ENCODE measurements at places on chromosomes 3 and 15.

GRCh38 chr3:33250712-33251111, 26.5 kb upstream of the FBXL2 start:
- DNase-seq = no peak

DNA sequence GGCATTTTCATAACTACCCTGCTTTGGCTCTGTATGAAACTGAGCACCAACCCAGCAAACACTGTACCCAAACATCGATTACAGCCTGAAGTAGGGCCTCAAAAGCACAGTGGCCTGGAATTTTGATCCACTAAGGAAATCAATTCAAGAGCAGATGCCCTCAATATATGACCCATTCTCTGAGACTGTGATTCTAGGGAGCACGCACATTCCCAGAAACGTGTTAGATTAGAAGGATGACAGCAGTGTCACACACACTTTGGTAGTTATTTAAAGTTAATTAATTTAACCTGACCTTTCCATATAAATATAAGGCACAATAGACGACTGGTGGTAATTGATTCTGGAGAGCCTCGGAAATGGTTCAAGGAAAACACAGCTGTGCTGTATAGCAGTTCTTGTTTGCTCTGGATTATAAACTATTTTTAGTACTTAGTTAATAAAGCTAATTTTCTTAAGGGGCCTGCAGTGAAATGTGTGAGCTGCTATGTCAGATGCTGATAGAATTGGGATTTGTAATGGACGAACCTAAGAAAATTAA, 126.3 kb upstream of the ZNF385D start:
- DNase-seq = no peak

DNA sequence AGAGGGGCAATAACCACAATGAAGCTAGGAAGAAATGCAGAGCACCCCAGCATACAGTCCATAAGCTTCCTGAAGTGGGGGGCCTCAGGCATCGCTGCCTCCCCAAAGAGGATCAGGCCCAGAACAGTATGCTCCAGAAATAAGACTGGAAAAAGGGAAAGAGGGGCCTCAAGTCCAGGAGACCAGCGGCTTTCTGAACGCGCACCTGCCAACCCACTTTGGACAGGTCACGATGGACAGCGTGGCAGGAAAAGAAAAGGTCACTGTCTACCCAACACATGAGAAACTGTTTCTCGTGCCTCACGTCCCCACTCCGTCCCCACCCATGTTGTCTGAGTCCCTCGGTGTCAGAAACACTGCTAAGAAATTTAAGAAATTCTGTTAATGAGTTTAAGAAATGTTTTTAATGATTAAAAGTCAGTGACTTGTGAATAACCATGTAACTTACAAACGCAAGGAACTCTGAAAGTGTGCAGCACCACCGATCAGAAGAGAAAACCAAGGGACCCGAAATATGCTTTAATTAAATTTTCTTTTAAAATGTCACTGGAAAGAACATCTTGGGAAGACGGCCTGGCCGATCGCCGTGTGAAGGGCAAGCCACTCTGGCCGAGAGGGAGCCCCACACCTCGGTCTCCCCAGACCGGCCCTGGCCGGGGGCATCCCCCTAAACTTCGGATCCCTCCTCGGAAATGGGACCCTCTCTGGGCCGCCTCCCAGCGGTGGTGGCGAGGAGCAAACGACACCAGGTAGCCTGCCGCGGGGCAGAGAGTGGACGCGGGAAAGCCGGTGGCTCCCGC, 1.7 kb upstream of the PPARG start:
- no peak for DNase-seq

GRCh38 chr3:162799910-162800309, 1303.3 kb downstream of the OTOL1 start:
- no peak for DNase-seq

- no peak for DNase-seq
Measured at GRCh38 chr3:160840590-160840989, 84.6 kb downstream of the PPM1L start.

GRCh38 chr3:111351334-111351733, 190.7 kb upstream of the CD96 start:
- DNase-seq = no peak

GRCh38 chr3:140199743-140200142, 264.8 kb downstream of the CLSTN2 start:
- DNase-seq = no peak

DNA sequence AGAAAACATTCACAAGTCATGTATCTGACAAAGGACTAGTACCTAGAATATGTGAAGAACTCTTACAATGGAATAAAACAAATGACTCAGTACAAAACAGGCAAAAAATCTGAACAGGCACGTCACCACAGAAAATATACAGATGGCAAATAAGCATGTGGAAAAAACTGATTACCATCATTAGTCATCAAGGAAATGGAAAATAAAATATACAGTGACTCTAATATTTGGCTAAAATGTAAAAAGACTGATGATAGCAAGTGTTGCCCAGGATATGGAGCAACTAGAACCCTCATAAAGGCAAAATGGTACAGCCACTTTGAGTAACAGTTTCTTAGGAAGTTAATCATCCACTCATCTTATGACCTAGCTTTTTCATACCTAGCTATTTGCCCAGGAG, 95.8 kb upstream of the ABHD17C start:
- no peak for DNase-seq

DNA sequence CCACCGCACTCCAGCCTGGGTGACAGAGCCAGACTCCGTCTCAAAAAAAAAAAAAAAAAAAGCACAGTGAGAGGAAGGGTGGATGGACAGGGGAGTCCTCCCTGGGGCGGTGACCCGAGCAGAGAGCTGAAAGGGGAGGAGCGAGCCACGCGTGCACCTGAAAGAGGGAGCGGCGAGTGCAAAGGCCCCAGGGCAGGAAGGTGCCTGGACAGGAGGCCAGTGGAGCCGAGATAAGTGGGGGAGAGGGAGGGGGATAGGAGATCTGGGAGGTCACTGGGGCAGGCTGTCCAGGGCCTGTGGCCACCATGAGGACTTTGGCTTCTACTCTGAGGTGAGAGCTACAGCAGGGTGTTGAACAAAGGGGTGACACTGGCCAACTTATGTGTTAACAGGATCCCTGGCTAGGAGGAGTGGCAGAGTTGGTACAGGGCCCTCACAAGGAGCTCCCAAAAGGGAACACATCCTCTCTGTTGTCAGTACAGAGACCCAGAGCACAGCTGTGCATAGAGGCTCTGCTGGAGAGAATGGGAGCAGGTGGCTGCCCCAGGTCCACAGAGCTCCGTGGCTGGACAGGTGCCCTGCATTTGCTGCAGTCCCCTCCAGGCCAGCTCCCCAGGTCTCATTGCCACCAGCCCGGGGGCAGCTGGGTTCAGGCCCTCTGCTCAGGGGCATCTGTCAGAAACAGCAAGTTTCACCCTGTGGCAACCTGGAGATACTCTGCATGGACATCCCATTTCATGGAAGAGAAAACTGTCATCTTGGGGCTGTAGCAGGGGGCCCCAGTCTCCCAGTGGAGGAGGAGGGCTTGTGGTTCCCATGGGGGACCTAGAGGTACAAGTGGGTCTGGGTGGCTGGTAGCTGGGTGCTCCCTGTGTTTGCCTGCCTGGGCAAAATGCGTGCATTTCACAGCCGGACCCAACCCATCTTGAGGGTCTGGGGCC, 28.5 kb downstream of the FBLN2 start:
- DNase-seq = no peak

- no peak for DNase-seq
Measured at GRCh38 chr3:160124224-160124623, 101.0 kb upstream of the C3orf80 start.

DNA sequence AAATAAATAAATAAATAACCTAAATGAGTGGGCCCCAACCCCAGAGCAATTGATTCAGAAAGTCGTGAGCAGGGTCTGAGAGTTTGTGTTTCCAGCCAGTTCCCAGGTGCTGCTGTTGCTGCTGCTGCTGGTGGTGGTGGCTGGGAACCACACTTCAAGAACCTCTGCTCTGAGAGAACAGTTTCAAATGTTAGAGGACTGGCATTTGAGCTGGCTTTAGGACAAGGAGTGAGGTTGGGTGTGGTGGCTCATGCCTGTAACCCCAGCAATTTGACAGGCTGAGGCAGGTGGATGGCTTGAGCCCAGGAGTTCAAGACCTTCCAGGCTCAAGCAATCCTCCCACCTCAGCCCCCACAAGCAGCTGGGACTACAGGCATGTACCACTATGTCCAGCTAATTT, 123.1 kb upstream of the UBE2E1 start:
- no peak for DNase-seq

GRCh38 chr3:58168498-58168897, 42.3 kb downstream of the DNASE1L3 start:
- no peak for DNase-seq

GRCh38 chr3:187209491-187209890, 12.2 kb downstream of the RTP1 start:
- no peak for DNase-seq

GRCh38 chr15:90040618-90041017, 39.5 kb downstream of the ZNF710 start:
- DNase-seq = no peak

- DNase-seq = no peak
Measured at GRCh38 chr3:50473768-50474167, 29.7 kb downstream of the CACNA2D2 start.

GRCh38 chr3:146026547-146026946, 134.4 kb downstream of the PLOD2 start:
- no peak for DNase-seq

DNA sequence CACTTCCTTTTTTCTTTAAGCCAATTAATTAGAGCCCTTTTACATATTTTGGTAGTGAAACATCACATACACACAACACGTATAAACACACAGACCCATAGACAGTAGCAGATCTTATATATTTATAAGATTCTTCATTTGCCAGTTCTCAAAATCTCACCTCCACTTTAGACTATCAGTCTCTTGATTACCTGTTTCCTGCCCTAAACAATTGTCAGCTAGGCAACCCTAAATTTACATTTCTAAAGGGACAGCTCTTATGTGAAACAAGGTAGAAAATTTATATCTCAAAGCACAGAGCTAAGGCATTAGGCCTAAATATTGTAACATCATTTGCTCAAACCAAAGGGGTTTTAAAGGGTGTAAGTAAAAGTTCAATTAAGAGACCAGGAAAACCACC, 28.9 kb downstream of the SETMAR start:
- DNase-seq = no peak

- no peak for DNase-seq
Measured at GRCh38 chr3:125965505-125965904, 3.5 kb upstream of the ROPN1B start.

GRCh38 chr3:144055604-144056003, 84.0 kb downstream of the DIPK2A start:
- DNase-seq = no peak

DNA sequence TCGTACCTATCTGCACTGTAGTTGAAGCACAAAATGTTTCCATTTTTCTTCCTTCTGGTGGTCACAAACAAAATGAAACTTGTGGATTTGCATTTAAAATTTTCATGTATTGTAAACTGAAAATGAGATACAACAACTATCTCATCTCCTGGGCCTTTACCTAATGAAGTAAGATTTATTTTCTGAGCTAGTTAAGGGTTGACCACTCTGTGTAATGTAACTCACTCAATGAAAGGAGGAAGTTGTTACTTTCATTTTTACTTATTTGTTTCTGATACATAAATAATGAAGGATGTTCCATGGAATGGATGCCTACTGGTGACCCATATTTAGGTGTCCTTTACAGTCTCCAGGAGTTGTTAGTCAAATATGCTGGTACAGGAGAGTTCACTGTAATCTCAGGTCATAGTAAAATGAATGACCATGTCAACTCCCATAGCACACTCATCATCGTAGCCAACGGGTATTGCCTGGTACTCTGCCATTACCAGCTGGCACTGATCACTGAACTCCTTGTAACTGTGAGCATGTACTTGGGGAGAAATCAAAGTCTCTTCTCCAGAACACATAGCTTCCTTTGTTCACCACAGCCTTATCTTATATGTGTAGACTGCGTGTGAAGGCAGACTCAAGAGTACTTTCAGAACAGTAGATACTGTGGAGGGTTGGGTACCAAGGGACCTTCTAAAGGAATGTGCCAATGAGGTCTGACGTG, 474.2 kb upstream of the ROBO2 start:
- DNase-seq = no peak

DNA sequence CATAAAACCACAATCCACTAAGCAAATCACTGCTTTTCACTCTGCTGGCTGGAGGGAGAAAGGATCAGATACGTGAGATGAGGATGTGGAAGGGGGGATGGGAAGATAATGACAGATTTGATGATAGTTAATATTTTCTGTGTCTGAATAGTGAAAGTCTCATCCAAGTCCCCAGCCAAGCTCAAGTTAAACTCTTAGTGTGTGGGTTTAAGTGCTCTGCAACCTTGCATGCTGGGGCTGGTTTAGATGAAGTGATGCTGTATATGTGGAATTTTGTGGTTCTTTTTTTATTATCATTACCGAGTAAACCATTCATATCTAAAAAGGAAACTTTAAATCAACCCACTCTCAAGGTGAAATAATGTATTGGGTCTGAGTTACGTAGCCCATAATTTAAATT, 111.0 kb downstream of the TPRG1 start:
- DNase-seq = no peak

DNA sequence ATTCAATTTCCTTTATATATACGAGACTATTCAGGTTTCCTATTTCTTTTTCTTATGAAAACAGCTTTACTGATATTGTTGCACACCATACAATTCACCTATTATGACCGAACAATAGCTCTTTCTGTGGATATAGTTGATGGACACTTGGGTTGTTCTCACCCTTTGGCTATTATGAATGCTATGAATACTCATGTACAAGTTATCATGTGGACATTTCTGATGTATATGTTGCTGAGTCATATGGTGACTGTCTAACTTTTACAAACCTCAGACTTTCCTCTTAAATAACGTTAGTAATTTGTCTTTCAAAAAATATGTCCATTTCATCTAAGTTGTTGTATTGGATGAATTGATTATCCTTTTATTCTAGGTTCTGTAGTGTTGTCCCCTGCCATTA, 15.7 kb upstream of the USF3 start:
- DNase-seq = no peak

DNA sequence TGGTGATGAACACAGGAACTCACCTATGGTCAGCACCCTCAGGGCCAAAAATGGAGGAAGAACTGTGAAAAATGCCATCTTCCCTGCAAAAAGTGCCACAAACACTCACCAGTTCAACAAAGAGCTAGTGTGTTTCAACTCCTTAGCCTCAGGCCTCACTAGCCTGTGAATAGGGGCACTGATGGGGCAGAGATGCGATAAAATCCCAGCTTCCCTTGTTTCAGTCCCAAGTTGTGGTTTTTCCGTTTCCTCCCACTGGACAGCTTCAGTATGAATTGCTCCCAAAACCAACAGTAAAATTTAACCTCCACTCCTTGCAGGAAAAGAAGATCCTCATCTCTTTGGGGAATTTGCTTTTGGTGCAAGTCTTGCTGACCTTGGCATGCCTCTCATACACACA, 117.4 kb upstream of the ADAMTS9 start:
- no peak for DNase-seq

- DNase-seq = no peak
Measured at GRCh38 chr15:65076486-65077290, at the start of gene KBTBD13. Gene KBTBD13 (plus strand): TSS chr15:65076746. CDS start chr15:65076816, 70 bp downstream.

DNA sequence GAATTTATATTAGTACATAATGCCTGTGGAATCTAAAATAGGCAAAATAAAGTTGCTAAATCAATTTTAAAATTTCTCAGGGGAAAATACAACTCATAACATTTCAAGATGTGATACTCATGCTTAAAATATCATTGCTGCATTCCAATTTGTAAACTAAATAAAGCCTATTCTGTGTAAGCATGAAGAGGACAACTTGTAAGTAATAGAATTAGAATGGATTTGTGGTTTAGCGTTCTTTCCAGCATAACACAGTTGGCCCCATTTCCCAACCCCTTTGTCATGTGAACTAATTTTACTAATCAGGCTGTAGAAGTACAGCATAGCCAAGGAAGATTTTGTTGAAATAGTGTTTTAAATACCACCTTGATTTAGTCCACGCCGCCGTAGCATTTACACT, 437.2 kb downstream of the SI start:
- no peak for DNase-seq
